Psoas muscle (tissue), 8 donors: ENCODE measurements at places on chromosomes 1 and 21. TPM values are rescaled to one million over a fixed set of nuclear protein-coding genes. Genes with fewer than 3 reads are reported as not detected.

DNA sequence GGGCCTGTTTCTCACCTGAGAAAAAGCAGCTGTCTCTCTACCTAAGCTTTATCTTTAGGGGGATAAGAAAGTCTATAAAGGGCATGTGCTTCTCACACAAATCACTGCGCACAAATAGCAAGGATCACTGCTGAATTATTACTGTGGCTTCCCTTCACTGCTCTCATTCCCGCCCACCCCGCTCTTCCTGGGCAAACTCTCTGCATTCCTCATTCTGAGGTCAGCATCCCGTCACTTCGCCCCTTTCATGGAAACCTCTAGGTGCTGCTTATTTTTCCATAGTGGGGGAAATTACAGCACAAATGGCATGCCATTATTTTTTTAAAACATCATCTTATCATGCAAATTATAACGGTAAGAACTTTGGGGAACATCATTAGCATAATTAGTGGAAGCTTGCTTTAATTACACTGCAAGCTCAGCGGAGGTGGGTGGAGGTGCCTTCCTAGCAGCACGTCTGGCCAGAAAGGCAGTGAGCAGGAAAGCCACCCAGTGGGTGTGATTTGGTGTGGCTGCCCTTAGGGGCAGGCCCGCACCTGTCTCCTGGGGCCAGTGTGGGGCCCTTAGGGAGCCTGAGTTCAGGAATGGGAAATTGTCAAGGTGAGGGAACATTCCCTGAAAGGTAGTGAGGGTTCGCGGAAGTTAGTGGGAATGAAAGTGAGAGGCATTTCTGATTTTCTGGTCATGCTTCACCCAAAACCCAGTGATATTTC, 105.9 kb downstream of the LAMC2 start:
- no peak for DNase-seq

GRCh38 chr1:70142075-70142474, 63.3 kb downstream of the LRRC40 start:
- no peak for DNase-seq

- DNase-seq, result no peak
Observed at GRCh38 chr1:20149601-20150325, 10.6 kb downstream of the PLA2G2F start.

ESPN gene
- total RNA-seq, result not detected

- no peak for DNase-seq
Observed at GRCh38 chr1:180933141-180933540, 20.4 kb downstream of the KIAA1614 start.

DNA sequence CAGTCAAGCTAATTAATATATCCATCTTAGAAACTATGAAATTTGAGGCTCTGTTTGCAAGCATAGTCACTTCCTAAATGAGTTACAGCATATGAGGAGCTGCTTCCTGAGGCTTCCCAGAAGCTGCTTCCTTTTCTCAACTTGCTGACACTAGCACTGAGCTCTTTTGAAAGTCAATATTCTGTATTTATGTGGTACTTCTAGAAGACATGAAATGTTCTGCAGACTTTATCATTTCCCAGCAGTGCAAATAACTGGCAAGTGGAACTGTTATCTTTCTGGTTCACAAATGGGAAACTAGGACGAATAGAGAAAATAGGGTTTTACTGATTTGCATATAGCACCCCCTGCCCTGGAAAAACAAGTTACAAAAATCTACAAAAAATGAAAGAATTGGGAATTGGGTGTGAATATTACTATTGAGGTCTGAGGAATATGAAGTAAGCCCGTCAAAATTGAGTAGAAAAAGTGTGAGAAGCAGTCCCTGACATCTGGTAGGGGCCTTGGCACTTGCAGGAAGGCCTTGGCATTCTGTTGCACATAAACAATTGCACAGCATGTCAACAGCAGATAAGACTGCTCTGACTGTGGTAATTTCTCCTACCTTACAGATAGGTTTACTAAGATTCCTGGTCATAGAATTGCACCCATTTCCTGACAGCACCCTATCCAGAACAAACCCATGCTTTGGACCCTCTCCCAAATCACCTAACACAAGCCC, 7.1 kb downstream of the GIPC2 start:
- no peak for DNase-seq

- DNase-seq, result no peak
Observed at GRCh38 chr21:34008618-34009017, 64.8 kb upstream of the MRPS6 start.

- no peak for DNase-seq
Observed at GRCh38 chr21:26972192-26972591, 5.3 kb upstream of the ADAMTS5 start.

DNA sequence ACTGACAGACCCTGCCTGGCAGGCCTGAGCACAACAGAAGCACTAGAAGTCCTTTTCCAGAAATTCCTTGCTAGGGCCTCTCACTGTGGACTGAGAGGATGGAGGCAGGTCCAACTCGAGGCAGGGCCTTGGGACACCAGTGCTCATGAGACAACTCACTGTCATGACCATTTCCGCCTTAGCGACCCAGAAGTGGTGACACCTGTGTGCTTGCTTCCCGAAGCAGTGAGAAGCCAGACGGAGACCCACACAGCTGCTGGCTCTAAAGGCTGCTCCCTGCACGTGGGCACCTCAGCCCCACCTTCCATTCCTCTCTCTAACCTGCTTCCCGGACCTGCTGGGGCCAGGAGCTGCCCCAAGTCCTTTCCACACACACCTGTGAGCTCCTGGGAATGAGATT, 33.0 kb downstream of the KCNC4 start:
- no peak for DNase-seq

DNA sequence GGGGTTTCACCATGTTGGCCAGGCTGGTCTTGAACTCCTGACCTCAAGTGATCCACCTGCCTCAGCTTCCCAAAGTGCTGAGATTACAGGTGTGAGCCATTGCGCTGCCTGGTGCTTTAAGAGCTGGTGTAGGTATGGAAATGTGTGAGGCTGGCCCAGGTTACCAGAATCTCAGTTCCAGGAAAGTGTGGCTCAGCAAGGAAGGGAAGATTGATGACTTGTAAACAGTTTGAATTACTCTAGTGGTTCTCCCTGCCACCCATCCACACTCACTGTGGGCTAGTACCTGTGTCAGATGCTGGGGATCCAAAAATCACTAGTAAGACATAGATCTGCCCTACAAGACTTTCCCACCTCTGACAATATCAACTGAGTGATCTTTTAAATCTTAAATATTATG, 34.5 kb upstream of the SLC35D1 start:
- no peak for DNase-seq

DNA sequence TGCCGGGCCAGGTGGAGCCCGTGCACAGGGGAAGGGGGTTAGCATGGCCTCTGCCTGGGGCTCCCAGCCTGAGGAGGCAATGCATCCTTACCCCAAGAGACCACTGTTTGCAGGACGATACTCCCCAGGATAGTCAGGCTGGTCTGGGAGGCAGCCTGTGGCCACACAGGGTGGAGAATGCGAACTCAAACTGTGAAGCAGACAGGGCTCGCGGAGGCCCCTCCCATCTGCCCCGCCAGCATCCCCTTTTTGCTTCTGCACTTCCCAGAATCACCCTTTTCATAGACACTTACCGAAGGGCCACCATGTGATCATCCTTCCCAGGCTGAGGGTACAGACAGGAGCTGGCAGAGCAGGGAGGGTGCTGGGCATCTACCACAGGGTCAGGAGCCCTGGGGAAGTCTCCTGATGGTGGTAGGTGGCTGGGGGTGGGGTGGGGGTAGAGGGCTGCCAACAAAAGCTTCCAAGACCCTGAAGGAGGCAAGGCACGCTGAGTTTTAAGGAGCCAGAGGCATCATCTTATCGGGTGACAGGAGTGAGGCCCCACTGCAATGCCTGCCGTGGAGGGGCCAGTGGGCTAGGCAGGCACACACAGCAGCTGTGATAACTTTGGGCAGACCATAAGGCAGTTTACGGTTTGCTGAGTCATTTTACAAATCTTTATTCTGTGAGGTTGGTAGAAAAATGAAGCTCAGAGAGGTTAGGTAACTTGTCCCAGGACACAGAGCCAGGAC, 31.3 kb upstream of the BTG2 start:
- peak; percentile 72 for DNase-seq

DNA sequence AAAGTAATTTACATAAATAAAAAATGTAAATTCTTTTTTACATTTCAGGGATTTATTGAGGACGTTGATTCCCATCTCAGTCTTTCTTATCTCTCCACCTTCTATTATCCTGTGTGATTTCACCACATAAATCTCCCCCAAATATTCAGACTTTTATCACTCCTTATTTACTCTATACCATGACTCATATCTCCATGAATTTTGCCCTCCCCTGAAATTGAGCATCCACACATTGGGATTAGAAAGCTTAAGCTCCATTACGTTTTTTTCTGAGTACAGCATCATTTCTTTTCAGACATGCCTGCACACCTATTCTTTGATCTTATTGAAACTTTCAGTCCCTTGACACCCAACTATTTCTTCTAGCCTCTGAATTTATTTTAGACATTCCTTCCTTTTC, 111.2 kb downstream of the IFI44 start:
- no peak for DNase-seq

DNA sequence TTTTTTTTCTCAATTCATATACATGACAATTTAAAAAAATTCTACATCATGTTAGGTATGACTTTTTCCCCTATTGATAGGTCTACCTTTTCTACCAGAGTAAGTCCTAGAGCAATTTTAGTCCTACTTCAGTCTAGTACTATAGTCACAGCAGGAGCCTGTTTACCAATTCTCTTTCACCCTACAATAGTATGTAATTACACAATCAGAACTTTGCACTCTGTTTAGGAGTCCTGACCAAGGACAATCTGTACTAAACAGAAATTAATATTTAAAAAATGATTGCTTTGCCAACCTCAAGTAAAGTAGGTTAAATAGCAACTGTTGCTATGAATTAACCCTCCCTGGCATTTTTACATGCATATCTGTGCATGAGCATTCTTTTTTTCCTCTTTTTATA, 810 bp upstream of the CYP4A11 start:
- no peak for DNase-seq

GRCh38 chr1:61102041-61102440, 19.7 kb downstream of the NFIA start:
- no peak for DNase-seq

GRCh38 chr1:206721454-206721853, 36.7 kb downstream of the MAPKAPK2 start:
- no peak for DNase-seq
